AG10803 (cell line): ENCODE measurements at places on chromosomes 4 and X.

- no peak for DNase-seq
Observed at GRCh38 chr4:136571315-136571714, 961.0 kb downstream of the PCDH18 start.

DNA sequence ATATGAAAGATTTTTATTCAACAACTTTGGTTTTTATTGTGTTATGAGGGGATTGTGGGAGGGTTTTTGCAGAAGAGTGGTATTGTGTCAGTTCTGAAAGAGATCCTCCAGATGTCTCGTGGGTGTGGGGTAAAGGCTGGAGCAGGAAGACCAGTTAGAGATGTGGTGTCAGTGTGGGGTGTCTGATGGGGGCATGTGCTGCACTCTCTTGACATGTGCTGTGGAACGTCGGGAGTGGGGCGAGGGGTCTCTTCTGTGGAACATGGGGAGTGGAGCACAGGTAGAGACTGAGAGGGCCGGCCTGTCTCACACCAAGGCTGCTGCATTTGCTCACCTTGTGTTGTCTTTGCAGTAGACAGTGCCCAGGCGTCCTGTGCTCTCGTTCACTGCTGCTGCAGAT, 37.6 kb downstream of the FAM193A start:
- no peak for DNase-seq

- DNase-seq, result no peak
Observed at GRCh38 chrX:38718311-38718710, 82.9 kb upstream of the MID1IP1 start.

DNA sequence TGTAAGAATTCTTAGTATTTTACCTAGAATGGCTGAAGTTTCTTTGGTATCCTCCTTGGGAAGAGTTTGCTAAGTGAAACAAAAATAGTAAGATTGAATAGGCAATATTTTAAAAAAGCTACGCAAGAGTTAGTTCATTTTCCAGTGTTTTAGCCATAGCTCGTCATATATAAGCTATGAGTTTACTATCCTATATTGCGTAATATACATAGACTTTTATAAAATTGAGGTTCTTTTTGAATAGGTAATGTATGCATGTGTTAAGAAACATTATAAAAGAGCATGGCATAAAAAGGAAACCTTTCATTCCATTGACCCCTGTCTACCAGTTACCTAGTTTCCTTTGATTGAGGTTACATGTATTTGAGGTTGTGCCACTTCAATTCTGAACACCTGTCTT, 67.0 kb downstream of the DACH2 start:
- DNase-seq, result no peak

DNA sequence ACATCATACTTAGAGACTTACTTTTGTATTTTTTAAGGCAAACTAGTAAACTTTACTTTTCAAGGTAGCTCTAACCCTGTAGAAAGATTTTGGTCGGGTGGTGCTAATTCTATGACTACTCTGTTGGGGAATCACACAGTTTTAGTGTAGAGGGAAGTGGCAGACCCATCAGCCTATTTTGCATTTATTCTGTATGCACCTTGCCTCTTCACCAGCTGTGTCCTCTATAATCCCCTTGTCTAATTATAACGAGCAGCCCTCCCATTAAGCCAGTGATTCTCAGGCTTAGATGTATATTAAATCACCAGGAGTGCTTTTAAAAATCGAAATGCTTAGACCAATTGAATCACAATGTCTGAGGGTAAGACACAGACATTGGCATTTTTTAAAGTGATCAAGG, 78.1 kb downstream of the GALNT7 start:
- DNase-seq, result no peak

DNA sequence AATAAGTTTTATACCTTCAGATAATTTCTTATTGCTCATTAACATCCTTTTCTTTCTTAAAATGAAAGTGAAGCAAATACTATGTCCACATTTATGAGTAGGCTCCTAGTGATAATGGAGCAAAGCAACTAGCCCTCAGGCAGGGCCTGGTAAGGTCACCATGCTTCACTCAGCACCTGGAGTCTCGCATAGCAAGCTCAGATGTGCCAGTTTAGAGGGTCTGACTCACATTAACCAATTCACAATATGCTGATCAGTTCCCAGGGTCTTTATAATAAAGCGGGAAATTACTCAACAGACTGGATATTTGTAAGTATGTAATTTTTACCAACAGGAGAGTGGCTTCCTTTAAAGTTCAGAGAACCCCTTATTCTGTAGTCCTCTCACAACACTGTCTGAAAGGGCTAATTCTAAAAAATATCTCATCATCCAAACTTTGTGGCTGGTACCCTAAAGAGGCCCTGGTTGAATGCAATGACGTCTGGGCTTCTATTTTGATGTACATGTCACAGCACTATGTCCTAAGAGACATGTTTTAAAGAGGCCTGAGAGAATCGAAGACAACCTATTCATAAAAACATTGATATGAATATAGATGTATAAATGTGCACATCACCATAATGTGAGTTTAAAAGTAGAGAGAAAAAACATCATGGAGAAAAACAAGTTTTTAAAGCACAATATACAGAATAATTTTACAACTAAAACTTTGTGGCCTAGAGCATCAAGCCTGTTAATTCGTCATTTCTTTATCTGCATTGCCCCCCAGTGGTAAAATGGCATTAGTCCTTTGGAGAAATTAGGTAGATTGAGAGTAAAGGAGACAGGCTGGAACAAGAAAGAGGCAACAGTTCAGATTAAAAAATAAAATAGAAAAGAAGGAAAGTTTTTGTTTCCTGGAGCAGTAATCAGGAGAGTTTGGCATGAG, 44.3 kb downstream of the IL21 start:
- peak; percentile 45 for DNase-seq

DNA sequence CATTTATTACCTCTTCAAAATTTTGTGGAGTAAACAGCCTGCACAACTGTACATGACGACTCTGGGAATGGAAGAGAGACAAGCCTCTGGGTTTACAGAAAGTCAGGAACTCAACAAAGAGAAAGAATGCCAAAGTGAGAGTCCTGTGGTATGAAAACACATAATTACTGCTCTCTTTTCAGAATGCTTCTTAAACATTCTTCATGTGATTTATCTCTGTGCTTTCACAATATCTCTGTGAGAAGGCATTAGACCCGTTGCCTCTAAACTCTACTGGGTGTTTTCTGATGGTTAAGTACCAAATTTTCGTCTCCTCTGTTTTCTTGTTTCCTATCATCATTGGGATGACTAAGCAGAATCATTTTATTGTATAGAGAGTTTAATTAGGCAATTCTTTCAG, 966.6 kb upstream of the SLIT2 start:
- peak; percentile 57 for DNase-seq

- no peak for DNase-seq
Observed at GRCh38 chr4:11931266-11931820, 502.6 kb upstream of the HS3ST1 start.

DNA sequence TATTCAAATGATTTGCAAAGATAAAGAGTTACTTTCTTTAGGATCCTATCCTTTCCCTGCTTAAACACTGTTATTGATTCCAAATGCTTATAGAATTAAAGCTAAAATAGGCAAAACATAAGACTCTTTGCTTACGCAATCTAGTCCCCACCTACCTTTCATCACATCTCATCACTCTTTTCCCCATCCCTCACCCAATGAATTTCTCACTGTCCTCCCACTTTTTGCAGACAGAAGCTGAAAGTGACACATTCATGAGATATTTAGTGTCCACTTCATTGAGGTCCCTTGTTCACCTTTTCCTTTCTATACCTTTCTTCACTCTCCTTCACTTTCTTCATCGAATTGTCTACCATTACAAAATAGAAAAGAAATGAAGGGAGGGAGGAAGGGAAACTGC, 424 bp downstream of the SATL1 start:
- no peak for DNase-seq

GRCh38 chr4:139314047-139314800, 11.9 kb upstream of the NDUFC1 start:
- no peak for DNase-seq

DNA sequence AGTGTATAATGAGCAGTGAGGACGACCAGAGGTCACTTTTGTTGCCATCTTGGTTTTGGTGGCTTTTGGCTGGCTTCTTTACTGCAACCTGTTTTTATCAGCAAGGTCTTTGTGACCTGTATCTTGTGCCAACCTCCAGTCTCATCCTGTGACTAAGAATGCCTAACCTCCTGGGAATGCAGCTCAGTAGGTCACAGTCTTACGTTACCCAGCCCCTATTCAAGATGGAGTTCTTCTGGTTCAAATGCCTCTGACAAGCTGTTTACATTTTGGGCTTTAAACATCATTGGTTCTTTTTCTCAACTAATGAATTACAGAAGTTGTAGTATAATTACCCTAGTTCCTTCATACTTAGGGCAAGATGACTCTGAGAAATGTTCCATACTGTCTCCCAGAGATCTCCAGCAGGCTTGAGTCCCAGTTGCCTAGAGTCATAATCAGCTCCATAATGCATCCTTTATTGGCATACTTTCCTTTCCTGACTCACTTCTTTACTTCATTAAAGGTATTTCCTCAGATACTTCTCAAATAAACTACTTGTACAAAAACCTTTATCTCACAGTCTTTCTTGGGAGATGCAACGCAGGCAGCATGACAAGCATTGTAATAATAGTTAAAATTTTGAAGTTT, 136.5 kb downstream of the KDM6A start:
- peak; percentile 31 for DNase-seq

DNA sequence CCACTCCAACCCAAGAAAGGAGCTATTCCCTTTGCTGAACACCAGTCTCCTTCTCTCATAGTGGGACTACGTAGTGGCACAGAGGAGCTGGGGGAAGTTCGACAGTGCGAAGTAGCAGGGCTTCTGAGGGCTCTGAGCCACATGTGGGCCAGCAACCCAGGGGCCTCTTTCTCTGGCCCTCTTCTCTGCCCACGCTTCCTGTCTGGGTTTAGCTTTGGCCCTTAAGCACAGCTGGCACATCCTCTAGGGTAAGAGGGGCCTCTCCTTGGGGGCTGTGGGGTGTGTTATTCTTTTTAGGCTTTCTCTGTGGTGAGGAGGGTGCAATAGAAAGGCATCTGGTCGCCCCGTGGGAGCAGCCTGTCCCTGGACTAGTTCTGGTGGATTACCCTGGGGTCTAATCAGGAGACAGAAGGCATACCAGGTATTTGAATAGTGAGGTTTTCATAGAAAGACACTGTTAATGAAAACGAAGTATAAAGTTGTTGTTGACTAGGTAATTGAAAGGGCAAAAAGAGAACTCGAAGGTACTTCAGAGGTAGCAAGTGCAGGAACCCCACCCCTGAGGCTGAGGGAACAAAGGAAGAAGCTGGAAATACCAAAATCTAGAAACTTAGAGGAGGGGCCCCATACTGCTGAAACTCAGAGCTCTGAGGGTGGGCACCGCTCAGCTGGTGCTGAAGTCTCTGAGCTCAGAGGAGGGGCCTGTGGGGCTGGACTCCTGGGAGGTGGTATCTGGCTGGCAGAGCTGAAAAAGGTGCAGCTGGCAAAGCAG, 151.9 kb upstream of the RPS6KA3 start:
- no peak for DNase-seq

GRCh38 chrX:54891573-54891972, 29.1 kb upstream of the TRO start:
- DNase-seq, result peak; percentile 37

- no peak for DNase-seq
Observed at GRCh38 chr4:90234916-90235547, 107.8 kb downstream of the CCSER1 start.

- DNase-seq, result peak; percentile 97
Observed at GRCh38 chr4:52721968-52722815, 29.0 kb downstream of the ERVMER34-1 start.

GRCh38 chr4:41217374-41217773, 3.0 kb upstream of the APBB2 start:
- no peak for DNase-seq

DNA sequence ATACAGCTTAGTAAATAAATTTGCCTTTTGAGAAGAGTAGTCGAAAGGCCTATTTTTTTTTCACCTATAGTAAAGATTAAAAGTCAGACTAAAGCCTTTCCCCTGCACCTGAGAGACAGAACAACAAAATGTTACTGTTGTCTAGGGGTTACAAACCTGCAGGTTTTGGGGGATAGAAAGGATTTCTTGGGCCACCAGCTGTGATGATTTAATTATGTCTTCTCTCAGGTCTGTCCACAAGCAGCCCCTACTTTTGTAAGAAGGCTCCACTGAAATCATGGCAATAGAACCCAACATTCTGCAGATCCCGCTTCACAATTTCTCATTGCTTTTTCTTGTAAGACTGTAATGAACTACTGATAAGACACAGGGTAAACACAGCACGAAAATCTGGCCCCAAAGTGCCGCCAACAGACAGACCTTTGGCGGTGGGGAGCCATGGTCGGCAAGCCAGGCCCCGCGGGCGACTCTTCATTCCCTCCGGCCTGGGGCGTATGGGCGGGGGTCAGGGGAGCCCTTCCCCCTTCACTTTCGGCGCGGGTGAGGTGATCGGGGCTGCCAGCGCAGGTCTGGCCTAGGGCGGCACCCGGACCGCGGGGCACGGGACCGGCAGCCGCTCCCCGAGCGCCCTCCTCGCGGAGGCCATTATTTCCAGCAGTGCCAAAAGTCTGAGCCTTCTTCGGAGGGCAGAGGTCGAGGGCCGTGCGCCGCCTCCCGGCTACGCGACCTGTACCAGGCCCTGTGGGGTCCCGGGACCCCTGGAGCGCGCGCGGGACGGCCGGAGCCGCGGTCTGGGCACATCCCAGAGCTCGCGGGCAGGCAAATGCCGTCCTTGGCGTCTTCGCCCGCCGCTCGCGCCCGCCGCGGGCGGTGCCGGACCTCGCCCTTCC, 812 bp upstream of the KDM6A start:
- no peak for DNase-seq

DNA sequence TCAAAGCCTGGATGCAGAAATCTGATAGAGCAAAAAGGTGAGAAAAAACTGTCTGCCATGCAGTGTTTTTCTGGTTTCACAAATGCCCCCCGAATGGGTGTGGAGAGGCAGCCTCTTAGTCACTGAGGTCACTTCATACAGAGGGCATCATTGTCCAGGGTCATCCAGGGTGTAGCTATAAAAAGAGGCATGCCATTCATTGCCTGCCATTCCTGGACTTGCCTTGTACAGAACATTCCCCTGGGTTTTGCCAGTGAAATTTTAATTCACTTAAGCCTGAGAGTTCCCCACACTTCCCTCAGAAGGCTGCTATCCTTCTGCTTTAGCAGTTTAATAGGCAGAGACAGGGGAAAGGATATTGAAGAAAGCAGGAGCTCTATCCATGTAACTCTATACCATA, 230.3 kb downstream of the UNC5C start:
- DNase-seq, result no peak

DNA sequence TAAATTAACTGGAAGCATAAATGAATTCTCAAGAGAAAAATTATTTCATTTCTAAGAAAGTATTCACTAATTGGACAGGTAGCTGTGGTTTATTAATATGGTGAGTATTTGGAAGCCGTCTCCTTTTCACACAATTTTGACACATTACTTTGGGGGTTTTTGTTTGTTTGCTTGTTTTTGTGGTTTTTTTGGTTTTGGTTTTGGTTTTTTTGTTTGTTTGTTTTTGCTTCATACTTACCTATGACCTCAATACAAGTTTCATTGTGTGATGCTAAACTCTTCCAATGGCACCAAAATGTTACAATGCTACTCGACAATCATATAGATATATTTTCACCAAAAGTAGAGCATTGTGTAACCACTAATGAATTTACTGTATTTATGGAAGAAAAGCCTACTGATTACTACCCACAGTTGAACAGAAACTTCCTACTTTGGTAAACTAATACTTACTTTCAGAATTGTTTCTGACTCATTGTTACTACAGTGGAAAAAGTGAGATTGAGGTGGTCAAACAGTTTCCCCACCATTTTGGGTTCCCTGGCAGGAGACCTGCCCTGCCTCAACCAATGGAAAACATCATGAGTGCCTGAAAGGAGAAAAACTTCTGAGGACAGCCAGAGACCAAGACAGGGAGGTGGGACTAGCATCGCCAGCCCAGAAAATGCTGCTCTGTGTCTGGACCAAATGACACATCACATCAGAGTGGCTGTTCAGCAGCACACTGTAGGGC, 443.1 kb downstream of the HNRNPD start:
- no peak for DNase-seq
